Stimulated activated naive CD4-positive, alpha-beta T cell (primary cell): ENCODE measurements at places on chromosomes 5 and 9.

- no peak for DNase-seq
These were observed 254.9 kb downstream of the PLK2 start for GRCh38 chr5:58204966-58205365.

GRCh38 chr9:1709347-1709746, 305.8 kb upstream of the SMARCA2 start:
- DNase-seq, result no peak

- no peak for DNase-seq
These were observed 31.8 kb upstream of the FABP6 start for GRCh38 chr5:160197341-160198144.

DNA sequence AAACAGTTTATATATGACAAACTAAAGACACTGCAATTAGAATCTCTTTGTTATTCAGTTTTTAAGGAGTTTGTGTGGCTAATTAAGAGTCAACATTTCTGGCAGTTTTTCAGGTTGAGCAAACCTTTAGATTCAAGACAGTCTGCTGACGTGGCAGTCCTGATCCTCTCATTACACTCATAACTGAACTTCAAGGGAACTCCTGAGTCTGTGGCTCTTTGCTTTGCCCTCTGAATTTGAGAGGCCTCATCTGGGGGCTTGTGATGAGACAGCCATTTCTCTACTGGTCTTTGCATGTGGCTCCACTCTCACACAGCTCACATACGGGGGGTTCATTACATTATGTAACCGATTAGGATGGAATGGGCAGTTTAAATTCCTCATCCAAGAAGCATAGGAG, 182.9 kb upstream of the MEF2C start:
- DNase-seq, result no peak

DNA sequence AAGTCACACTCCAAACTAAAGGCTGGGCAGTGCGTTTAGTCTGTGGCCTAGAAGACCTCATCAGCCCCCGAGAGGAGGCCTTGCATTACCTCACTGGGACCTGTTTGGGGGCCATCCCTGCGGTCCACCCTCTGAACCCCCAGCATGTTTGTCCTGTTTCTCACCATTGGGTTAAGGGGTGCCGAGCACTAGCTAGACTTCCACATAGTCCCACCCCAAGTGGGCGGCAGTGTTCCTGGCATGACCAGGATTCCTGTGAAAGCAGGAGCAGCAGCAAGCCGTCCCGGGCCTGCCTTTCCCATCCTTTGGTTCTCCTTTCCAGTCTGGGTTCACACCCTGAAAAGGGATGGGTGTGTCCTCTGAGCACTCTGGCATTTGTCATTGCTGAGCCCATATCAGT, 26.6 kb upstream of the SAP30L start:
- DNase-seq, result no peak

DNA sequence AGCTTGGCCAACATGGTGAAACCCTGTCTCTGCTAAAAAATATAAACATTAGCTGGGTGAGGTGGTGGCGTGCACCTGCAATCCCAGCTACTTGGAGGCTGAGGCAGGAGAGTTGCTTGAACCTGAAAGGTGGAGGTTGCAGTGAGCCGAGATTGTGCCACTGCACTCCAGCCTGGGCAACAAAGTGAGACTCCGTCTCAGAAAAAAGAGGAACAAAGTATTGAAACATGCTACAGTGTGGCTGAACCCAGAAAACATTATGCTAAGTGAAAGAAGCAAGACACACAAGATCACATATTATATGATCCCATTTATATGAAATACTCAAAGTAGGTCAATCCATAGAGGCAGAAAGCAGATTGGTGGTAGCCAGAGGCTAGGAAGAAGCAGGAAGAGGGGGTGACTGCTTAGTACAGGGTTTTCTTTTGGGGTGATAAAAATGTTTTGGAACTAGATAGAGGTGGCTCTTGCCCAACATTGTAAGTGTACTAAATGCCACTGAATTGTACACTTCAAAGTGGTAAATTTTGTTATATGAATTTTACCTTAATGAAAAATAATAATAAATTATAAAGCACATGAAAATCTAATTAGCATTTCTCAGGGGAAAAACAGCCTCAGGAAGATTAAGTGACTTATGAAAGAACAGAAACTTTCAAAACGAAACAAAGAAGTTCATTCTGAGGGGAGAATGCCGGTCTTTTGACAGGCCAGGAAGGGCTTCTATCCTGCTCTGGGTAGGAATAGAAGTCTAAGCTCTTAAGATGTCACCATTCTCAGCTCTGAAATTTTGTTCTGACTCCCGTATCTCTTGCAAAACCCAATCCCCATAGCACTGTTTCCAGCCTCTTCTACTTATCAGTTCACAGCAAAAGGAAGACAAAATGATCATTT, 161.1 kb upstream of the TBCA start:
- no peak for DNase-seq

- no peak for DNase-seq
These were observed 71.1 kb downstream of the ZNF474 start for GRCh38 chr5:122200450-122200849.

- DNase-seq, result no peak
These were observed 250.4 kb upstream of the CHD1 start for GRCh38 chr5:99179206-99179605.

GRCh38 chr5:113117543-113118115, 141.0 kb downstream of the DCP2 start:
- no peak for DNase-seq

GRCh38 chr9:125125523-125125922, 17.8 kb downstream of the SCAI start:
- no peak for DNase-seq

DNA sequence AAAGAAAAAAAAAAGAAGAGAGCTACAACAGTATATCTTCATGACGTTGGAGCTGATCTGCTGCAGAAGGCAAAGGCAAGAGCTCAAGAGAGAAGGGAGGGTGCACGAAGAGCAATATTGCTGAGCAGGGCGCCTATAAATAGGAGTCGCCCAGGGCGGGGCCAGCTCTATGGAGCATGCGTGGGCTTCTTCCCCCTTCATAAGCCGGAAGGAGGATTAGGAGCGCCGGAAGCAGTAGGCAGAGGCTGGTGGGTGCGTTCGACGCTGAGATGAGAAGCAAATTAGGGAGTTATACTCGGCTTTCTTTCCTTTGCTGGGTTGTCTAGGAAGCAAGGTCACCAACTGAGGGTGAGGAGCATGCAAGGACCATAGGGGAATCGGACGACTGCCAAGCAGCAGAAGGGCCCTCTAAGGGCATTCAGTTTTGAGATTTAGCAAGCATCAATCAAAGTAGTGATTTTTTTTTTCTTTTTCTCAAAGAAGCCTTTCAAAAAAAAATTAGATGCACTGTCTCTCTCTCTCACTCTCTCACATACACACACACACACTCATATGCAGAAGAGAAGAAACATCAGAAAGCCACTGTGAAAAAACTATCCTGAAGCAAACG, 496.7 kb downstream of the ENC1 start:
- DNase-seq, result no peak

- no peak for DNase-seq
These were observed 76.2 kb upstream of the TMED7 start for GRCh38 chr5:115702025-115702424.

GRCh38 chr5:160269017-160269416, 39.7 kb downstream of the FABP6 start:
- no peak for DNase-seq

DNA sequence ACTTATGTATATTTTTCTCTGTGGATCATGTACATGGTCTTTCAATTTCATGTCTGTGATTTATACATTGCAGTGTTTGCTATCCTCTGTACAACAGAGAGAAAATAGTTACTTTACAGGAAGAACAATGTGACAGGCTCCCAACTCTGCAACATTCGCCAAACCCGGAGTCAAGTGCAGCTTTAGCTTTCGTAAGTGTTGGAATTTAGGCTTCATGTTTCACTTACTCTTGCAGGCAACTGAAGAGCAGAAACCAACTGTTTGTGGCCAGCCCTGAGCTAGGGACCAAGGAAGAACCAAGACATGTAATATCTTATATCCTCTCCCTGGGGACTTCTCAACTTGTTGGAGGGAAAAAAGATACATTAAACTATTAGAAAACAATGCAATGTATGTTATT, 147.9 kb downstream of the C5orf15 start:
- DNase-seq, result no peak

- no peak for DNase-seq
These were observed 248.1 kb downstream of the CETN3 start for GRCh38 chr5:90161414-90161813.
